Spleen (tissue), 13 donors: ENCODE measurements at places on chromosomes 5 and 9. TPM values are rescaled to one million over a fixed set of nuclear protein-coding genes. Genes with fewer than 3 reads are reported as not detected.

EQTN gene
- total RNA-seq, result not detected

- no peak for DNase-seq
These were observed 40.9 kb downstream of the TNPO1 start for GRCh38 chr5:72857396-72857795.

EGFLAM gene
- total RNA-seq, result 13.3 TPM

DNA sequence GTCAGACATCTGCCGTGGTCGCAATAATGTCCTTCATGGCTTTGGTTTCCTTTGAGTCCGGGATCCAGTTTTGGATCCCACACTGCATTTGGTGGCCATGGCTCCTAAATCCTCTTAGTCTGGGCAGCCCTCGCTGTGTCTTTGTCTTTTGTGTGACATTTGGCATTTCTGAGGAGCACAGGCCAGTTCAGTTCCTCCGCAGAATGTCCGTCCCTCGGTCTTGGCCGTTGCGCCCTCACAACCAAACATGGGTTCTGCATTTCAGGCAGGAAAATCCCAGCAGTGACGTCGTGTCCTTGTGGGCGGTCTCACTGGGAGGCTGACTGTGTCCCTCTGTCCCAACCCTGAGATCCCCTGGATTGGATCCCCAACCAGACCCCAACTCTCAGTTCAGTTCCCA is 172.9 kb upstream of the PPP1R26 start:
- DNase-seq, result no peak

- DNase-seq, result no peak
These were observed 17.2 kb downstream of the FGF10 start for GRCh38 chr5:44372028-44372427.

GRCh38 chr5:10363519-10364185 is 10.2 kb downstream of the MARCHF6 start:
- no peak for DNase-seq

CDHR2 gene
- 0.40 TPM for total RNA-seq

- no peak for DNase-seq
These were observed 284.0 kb downstream of the DRD1 start for GRCh38 chr5:175159956-175160355.

DNA sequence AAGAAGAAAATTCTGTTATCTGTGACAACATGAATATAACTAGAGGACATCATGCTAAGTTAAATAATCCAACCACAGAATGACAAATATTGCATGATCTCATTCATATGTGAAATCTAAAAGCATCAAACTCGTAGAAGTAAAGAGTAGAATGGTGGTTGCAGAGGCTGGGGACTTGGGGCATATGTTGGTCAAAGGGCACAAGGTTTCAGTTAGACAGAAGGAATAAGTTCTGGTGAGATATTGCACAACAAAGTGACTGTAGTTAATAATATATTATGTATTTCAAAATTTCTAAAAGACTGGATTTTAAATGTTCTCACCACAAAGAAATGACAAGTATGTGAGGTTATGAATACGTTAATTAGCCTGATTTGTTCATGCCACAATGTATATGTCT is 24.8 kb downstream of the GRIA1 start:
- no peak for DNase-seq

- no peak for DNase-seq
These were observed 1.1 kb upstream of the PTPN3 start for GRCh38 chr9:109499093-109499630.

DNA sequence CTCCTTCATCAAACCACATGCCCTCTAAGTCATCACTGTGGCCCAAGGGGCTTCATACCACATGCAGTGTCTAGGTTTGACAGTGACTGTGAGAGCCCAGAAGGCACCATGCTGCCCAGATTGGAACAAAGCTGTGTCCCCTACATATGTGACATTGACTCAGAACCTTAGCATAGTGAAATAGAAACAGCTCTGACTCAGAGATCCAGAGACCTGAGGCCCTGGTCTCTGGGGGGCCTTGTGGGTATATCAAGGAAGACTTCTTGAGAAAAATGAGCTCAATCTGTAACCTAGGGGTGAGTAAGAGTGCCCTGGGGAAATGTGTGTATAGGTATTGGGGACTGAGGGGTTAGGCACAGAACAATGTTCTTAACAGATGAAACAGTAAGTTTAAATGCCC is 7.1 kb upstream of the ENTREP1 start:
- DNase-seq, result no peak

SLC6A18 gene
- not detected for total RNA-seq

- DNase-seq, result no peak
These were observed 9.9 kb upstream of the PALM2AKAP2 start for GRCh38 chr9:109770101-109770500.

SEMA6A gene
- 29.5 TPM for total RNA-seq
